HFFc6 (cell line): ENCODE measurements at places on chromosomes 2 and 18. TPM values are rescaled to one million over a fixed set of nuclear protein-coding genes. Genes with fewer than 3 reads are reported as not detected.

BCL2 gene
- total RNA-seq = 0.15 to 1.1 TPM (median 0.46 TPM) in 3 replicates

FSIP2 gene
- not detected in 3 replicates for total RNA-seq

SLC9A4 gene
- total RNA-seq = not detected in 3 replicates

TUBB6 gene
- 434 to 587 TPM (median 514 TPM) in 3 replicates for total RNA-seq

ITGB6 gene
- 0.15 to 0.33 TPM in 2 of 3 replicates, not detected in the other for total RNA-seq

PLCD4 gene
- total RNA-seq = 0.61 to 0.90 TPM (median 0.81 TPM) in 3 replicates
